ENCODE measurements at places on chromosomes 16 and 17. TPM values are rescaled to one million over a fixed set of nuclear protein-coding genes. Genes with fewer than 3 reads are reported as not detected.
A peak's percentile ranks its signal among the peaks of the same experiment; 100 is the strongest.

GRCh38 chr17:32636598-32637218 is 149.9 kb downstream of the CDK5R1 start:
- DNase-seq: no peak

DNA sequence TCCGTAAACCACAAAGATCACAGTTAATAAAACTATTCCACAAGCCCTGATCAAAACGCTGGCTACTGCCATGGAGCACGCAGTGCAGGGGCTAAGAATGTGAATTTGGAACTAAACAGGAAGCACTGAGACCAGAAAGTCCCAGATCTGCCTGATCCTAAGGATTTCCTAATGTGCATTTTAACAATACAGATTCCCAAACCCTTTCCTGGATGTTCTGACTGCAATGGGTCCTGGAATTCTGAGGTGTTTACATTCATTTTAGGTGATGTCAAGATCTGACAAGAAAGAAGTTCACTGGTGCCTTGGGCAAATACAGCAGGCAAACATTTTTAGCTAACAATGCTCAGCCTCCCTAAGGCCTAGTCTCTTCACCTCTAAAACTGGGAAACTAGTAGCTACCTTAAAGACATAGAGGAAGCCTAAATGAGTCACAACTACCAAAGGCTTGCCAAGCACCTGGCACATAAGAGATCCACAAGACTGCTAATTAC is 10.3 kb downstream of the NSMCE1 start:
- peak; percentile 50 for DNase-seq

- no peak for DNase-seq
These were observed 9.4 kb downstream of the C16orf89 start for GRCh38 chr16:5056352-5056751.

GRCh38 chr17:77409282-77410161 is 268.8 kb downstream of the SEC14L1 start:
- DNase-seq: peak; percentile 75

- DNase-seq: no peak
These were observed 390.4 kb downstream of the SOX9 start for GRCh38 chr17:72511242-72511641.

DNA sequence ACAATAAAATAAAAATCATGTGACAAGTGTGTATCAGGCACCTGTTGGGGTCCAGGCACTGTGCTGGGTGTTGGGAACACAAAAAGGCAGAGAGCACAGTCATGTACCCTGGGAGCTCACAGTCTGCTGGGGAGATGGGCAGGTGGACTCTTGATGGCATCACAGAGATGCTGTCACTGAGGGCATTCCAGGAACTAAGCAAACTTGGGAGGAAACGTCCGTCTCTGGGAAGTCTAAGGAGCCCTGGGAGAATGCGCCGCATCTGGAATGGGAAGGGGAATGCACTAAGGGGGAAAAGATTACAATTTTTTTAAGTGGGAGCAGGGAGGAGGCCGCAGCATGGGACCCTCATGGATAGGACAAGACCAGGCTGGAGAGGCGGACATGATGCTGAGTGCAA is 80.9 kb upstream of the ZNF423 start:
- no peak for DNase-seq

DNA sequence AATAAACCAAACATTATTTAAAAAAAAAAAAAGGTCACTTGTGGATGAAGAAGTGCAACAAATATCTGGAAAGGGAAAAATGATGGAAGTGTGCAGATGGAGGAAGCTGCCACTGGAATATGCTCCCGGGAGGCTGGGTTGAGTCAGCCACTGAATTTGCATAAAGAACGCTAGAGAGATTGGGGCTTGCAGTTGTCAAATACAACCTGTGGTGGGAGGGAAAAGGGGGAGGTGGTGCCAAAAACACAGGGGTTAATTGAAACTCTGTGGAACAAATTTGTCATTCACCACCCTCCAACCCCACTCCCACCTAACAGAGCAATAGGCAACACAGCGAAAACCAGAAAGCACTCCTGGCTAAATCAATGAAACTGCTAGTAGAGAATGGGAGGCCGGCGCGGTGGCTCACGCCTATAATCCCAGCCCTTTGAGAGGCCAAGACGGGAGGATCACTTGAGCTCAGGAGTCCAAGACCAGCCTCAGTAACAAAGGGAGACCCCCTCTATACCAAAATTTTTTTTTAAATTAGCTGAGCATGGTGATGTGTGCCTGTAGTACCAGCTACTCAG is 37.6 kb upstream of the RPL38 start:
- no peak for DNase-seq

DNA sequence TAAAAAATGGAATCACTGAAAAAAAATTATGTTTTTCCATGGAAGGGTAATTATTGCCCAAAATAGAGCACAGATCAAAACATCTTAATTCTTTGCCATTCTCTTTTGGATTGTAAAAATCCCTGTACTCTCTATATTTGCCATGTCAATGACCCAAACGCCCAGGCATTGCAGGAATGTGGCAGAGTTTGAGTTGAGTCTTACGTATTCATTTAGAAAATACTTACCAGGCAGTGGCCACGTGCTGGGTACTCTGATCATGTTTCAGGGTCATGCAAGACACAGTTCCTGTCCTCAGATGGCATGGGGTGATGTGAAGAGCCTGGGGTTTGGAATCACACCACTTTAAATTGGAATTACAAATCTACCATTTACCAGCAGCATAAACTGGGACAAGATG is 267.7 kb downstream of the ABCC12 start:
- peak; percentile 93 for DNase-seq

GRCh38 chr17:60535382-60536279 is 9.6 kb upstream of the APPBP2 start:
- DNase-seq: peak; percentile 49

GRCh38 chr16:9053006-9053601 is 38.3 kb upstream of the HAPSTR1 start:
- DNase-seq: peak; percentile 68

DNA sequence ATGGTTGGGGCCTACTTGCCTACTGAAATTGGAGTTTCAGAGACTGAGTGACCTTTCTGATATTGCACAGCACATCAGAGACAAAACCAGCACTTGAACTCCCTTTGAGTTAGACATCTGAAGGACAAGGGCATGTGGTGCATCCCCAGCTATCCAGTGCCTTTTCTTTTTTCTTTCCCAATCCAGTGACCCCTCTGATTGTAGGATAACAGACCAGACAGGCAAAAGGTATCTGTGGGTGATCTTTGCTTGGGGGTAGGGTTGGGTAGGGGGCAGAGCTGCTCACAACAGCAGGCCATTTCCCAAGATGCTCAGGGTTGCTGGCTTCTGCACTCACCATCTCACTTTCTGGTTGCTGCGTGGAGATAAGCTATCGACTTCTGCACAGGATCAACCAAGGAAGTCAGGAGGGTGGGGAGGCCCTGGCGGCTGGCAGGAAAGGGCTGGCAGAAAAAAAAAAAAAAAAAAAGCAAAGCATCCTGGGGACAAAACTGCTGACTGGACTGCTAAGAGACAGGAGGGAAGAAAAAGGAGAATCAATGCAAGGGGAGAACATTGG is 42.2 kb downstream of the HOXB1 start:
- no peak for DNase-seq

DNA sequence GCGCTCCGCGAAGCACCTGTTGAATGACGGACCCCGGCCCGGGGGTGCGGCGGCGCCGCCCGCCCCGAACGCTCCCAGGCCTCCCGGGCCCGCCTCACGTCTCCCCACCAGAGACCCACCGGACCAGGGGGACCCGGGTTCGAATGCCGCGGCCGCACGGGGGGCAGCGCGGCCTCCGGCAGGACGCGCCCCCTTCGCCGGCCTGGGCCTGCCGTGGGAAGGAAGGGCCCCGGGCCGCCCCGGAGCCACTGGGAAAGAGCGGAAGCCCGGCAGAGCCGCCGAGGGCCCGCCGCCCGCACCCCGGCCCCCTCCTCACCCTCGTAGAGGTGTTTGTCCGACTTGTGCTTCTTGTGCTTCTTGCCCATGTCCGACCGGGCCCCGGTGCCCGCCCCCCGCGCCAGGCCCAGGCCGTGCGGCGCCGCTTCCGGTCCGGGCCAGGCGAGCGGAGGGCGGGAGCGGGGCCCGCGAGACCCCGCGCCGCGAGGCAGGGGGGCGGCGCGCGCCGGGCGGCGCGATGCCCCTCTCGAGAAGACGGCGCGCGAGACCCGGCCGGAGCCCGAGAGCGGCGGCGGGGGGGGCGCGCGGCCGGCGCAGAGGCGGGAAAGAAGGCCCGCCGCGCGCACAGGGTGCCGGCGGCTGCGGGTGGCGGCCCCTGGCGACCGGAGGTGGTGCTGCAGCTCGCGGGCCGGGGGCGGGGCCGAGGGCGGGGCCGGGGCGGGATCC is at the start of gene BRD7:
BRD7 (minus strand) TSS at position 579 of the 723 bp plus-strand sequence; CDS start at position 365, 214 bp downstream.
- peak; percentile 64 for DNase-seq

The COX11 gene
- total RNA-seq: 72.8 TPM

The TMC7 gene
- total RNA-seq: 2.2 TPM

The KRTAP4-9 gene
- not detected for total RNA-seq

The CSH2 gene
- not detected for total RNA-seq

The PPP1R1B gene
- 0.48 TPM for total RNA-seq

Data from RPMI7951 (cell line).